ENCODE measurements at places on chromosomes 7 and 10.

DNA sequence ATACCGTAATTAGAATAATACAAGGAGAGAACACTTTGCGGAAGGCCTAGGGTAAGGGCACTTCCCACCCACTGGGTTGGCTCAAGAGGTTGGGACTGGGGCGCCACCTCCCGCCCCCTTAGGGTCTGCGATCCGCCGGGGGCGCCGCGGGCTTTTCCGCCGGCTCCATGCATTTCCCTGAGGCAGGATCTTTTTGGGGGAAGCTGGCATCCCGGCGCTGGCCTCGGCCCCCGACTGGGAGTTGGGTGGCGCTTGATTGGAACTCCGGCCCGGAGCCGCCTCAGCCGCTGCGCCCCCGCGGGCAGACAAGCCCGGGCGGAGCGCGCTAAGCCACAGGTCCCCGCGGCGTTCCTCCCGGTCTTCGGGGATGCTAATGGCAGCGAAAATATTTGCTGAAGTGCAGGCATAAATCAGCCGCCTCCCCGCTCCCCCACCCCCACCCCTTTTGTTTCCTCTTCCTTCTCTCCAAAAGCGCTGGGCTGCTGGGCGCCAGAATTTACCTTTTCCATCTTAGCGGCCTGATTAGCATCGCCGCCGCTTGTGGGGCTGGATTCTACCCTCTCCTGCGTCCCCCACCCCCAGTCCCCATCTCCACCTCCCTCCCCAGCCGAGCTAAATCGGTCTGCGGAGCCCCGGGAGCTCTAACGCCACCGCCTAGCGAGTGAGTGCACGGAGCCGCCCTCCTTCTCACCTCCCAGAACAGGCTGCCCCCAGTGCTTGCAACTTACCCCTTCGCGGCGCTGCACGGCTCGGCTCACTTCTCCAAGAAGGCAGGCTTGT, 5.1 kb downstream of the UNC5B start:
- DNase-seq = no peak

DNA sequence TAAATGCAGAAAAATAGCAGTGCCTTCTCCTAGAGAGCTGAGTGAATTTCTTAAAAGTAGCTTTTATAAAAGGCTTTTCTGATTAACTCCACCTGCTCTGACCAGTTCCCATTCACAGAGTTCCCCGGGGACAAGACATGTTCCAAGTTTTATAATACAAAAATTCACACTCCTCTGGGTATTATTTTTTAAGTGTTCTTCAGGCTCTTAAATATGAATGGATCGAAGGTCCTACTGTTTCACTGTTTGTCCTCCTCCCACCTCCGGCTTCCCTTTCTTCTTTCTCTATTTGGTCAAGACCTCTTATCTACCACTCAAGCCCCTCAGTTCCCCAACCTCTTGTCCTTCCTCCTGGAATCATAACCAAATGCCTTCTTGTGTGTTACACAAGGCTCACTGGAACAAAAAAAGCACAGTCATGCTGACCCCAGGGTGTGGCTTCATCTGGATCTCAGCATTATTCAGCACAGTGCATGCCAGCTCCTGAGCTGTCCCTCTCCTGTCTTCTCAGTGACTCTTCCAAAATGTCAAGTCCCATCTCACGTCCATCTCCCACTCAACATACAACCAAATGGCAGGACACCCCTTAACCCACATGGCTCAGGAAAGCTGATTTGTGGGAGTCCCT, 222.4 kb downstream of the SORCS1 start:
- DNase-seq = no peak

DNA sequence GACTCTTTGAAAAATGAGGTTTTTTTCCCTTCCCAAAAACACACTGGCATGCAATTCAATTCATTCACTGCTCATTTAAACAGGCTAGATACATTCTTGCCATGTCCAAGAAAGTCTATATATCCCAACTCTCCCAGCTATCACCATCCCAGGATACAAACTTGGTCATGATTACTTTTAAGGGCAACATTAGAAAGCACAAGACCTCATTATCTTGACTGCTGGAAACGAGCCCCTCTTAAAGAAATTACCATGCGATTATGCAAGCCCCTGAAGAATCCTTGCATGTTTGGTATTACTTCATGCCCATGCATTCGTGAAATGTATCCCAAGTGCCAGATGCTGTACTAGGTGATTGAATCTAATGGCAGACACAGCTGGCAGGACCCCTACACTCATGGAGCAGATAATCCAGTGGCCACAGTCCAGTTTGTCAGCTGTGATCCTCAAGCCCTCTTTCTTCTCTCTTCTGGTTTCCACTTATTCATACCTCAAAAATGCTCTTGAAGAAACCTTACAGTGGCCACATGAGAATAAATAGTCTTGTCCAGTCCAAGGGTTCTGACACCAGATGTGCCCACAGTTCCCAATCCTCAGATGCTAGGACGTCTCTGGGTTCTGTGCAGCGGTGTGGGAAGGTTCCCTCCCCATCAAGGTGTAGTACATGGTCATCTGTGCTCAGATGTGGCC, 103.7 kb upstream of the HABP2 start:
- no peak for DNase-seq

- DNase-seq = no peak
Observed at GRCh38 chr10:99689461-99689860, 30.2 kb downstream of the ENTPD7 start.

- no peak for DNase-seq
Observed at GRCh38 chr10:99930731-99931550, 78.8 kb downstream of the DNMBP start.

GRCh38 chr7:137682596-137682995, 164.2 kb downstream of the DGKI start:
- no peak for DNase-seq

DNA sequence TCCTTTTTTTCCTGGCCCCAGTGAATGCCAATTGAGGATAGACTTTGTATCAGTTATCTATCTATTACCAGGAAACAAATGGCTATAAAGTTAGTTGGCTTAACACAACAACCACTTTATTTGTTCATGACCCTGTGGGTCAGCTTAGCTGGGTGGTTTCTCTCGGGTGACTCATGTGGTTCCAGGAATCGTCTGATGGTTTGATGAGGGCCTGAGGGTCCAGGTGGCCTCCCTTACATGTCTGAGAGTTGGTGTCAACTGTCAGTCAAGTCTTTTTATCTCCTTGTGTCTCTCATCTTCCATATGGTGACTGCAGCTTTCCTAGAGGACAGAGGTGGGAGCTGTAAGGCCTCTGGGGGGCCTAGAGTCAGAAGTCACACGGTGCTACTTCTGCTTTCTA, 15.3 kb upstream of the MAPK8 start:
- no peak for DNase-seq

DNA sequence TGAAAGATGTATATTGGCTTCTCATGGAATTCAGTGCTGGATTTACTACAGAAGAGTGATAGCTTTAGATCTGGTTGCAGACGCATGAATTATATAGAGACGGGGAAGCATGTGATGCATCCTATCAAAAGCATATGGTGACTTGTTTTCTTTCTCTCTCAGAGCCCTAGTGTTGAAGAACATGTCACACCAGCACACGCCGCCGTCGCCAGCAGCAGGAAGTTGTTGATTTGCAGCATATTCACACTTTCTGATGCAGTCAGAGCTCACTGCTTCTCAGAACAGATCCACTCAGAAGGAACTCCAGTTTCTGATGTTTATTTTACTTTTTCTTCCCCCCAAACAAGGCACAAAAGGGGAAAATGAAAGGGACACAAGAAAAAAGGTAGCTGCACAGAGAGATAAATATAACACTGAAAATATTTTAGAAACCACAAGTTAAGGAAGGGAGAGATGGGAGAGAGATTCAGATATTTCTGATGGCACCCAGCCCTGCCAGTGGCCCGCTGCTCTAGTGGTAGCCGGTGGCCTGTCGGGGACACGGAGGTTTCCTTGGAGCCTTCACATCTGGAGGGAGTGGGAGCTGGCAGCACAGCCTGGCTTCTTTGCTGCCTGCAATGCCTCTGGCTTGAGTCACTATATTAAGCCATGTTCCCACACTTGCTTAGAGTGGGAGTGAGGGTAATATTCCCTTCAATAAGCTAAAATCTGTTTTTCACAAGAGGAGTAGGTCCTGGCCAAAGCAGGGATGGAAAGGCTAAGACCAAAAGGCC, 123.2 kb downstream of the NRP1 start:
- DNase-seq = no peak

DNA sequence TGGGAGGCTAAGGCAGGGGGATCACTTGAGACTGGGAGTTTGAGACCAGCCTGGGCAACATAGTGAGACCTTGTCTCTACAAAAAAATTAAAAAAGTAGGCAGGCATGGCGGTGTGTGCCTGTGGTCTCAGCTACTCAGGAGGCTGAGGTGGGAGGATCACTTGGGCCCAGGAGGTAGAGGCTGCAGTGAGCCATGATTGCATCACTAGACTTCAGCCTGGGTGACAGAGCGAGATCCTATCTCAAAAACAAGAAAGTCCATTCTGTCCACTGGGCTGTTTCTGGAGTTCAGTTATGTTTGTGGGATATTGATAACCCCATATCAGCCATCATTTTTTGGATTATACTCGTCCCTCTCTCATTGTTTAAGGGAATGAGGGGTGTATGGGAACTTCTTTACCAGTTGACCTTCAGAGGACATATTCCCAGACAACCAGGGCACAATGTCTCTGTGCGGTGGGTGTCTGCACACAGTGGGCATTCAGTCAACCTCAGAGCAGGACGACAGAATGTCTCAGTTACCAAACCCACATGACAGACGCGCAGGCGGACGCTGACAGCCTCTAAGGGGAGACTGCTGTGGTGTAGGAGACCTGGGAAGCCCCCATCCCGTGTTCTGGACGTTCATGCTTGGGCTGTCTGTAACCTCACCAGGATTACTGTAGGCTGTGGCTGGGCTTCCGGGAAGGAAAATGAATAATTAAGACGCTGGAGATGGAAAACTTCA, 69.4 kb downstream of the CARD11 start:
- no peak for DNase-seq

Measured in stimulated activated CD8-positive, alpha-beta memory T cell treated with anti-CD3 and anti-CD28 coated beads, Interleukin-4, amount 100 ng/mL, for 4 hours (primary cell).